ENCODE measurements at places on chromosomes 6 and 20.

- no peak for DNase-seq
Observed at GRCh38 chr6:34359418-34360158, 32.9 kb downstream of the NUDT3 start.

DNA sequence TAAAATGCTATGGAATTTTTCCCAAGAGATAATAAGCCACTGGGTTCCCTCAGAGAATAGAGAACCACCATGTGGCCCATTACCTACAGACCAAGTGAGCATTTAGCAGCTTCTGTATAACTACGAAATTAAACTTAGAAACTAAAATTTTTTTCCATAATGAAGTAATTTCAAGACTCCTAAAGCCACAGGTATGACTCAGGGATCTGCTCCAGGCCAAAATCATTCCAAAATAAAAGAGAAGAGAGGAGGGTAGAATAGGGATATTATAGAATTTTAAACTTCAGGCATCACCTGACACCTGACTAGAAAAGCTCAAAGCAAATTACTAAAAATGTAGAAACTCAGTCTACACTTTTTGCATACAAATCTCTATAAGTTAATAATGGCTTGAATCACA is 108.9 kb upstream of the DST start:
- no peak for DNase-seq

DNA sequence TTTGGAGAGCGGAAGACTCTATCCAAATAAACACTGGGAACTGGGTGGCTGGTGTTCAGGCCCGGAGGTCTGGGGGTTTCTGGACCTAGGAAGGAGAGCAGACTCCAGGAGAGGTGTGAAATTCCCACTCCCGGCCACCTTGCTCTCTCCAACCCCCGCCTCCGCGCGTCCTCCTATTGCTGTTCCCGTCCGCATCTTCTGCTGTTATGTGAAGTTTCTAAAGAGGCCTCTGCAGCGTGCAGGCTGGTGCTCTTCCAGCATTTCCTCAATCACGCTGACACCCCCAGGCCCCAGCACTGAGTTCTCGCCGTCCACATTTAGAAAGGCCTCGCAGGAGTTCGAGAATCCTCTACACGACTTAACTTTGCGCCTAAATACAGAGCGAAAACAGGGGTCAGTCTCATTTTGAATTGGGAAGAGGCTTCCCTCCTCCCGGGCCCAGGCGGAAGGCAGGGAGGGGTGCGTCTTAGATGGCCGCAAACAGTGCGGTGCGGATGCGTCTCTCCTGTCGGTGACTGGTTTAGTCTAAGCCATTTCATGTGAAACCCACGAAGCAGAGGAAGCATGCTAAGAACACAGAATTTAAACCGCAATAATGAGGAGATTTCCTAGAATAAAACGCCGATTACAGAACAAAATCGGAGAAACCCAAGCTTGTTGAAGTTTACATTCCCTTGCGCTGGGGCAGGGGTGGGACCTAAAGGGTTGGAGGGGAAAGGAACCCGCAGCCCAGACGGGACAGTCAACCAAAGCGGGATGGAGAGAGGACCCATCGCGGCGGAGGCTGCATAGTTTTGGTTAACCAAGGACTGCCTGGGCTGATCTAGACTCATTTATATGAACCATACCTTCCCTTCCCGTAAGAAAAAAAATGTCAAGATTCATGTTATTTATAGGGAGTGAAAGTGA is 4.0 kb upstream of the FOXF2 start:
- no peak for DNase-seq

GRCh38 chr6:128064540-128064895 is 163.7 kb upstream of the THEMIS start:
- no peak for DNase-seq

- DNase-seq = no peak
Observed at GRCh38 chr6:56230976-56231566, 16.3 kb downstream of the COL21A1 start.

DNA sequence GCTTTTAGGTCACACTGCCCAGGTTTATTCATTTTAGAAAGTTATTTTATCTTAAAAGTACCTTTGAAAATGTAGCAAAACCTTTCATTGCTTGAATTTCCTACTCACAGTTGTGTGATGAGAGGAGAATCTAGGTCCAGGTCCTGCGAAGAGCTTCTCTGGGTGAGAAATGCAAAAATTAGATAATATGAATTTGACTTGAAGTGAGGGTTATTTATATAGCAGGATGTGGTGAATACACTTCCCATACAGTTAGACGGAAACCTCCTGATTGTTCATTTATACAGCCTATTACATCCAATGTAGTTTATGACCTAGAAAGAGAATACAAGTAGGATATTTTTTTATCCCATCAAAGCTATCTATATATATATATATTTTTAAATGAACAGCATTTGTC is 30.5 kb downstream of the CDKAL1 start:
- no peak for DNase-seq

DNA sequence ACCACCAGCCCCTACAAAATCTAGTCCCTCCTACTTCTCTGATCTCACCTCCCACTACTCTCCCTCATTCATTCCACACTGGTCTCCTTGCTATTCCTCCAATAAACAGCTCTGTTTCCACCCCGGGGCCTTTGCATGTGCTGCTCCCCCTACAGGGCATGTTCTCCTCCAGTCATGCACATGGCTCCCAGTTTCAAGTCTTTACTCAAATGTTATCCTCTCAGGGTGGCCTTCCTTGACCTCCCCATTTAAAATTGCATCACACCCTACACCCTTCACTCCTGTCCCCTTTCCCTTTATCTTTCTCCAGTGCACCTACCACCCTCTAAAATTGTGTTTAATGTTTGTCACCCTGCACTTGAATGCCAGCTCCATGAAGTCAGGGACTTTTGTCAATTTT is 174.5 kb downstream of the MRPL14 start:
- DNase-seq = no peak

DNA sequence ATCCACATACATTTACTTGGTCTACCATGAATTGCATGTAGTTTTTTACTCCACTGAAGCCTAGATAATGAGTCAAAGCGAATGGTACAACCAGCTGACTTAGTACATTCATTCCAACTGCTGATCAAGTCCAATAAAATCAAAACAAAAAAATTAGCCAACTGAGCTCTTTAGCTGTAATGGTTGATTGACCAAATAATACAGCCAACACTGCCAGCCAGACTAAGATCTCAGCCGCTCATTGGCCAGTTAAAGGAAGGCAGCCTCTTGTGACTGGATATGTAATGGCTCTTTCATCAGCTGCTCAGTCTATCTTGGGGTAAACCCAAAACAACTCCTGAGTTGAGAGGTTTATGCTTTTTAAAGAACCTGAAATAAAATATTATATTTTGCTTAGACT is 204.3 kb upstream of the RSPO3 start:
- DNase-seq = no peak

Data from HuH-7.5 (cell line).